Vein endothelial cell (primary cell): ENCODE measurements at places on chromosomes 3 and 15. TPM values are rescaled to one million over a fixed set of nuclear protein-coding genes. Genes with fewer than 3 reads are reported as not detected.

The GCSAM gene
- not detected in 2 replicates for total RNA-seq

The ADAMTSL3 gene
- under 0.01 and 0.38 TPM in 2 replicates for total RNA-seq

The SMARCC1 gene
- 76.1 and 79.0 TPM in 2 replicates for total RNA-seq

The ASB14 gene
- total RNA-seq: not detected in 2 replicates

The IP6K2 gene
- total RNA-seq: 58.8 and 67.6 TPM in 2 replicates
